ENCODE measurements at places on chromosomes 3 and 15.

GRCh38 chr3:12303993-12304392 is 15.1 kb downstream of the PPARG start:
- no peak for DNase-seq

GRCh38 chr3:127940116-127940515 is 25.1 kb downstream of the KBTBD12 start:
- no peak for DNase-seq

DNA sequence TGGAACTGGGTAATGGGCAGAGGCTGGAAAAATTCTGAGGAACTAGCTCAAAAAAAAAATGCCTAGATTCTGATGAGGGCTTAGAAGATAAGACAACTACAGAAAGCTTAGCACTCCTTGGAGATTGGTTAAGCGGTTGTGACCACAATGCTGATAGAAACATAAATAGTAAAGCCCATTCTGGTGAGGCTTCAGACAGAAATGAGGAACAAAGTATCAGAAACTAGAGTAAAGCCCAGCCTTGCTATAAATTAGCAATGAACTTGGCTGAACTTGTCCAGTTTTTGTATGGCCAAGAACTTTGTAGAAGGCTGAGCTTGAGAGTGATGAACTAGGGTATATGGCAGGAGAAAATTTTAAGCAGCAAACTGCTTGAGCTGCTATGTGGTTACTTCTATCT is 25.4 kb downstream of the GOLGB1 start:
- no peak for DNase-seq

DNA sequence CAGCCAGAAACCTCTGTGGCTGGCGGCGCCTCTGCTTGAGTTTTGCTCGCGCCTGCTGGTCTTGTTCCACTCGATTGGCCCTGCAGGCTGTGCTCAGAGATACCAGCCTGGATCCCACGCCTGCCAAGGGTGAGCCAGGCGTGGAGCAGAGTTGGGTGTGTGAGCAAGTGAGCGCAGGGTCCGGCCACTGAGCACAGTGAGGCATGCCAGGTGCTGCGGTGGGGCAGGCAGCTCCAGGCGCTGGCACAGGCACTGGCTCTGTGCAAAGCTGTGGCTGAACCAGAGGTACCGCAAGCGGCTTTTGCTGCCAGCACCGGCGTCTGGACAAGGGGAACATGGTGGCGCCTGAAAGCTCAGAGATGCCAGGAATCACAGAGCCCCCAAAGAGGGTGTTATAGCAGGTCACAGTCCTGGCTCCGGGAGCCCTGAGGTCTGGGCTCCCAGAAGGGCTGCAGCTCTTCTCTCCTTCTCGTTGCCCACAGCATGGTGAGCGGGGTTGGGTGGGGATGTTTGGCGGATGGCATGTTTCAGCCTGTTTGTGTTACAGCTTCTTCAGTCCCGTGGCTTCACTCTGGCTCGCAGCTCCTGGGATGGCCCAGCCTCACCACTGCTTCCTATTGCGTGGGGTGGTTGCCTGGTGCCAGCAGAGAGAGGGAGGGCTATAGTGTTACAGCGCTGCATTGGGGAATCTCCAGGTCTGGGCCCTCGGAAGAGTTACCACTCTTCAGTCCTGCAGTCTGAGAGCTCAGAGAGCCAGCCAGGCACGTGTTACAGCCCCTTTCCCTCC is 73.9 kb downstream of the NR1D2 start:
- DNase-seq: no peak

DNA sequence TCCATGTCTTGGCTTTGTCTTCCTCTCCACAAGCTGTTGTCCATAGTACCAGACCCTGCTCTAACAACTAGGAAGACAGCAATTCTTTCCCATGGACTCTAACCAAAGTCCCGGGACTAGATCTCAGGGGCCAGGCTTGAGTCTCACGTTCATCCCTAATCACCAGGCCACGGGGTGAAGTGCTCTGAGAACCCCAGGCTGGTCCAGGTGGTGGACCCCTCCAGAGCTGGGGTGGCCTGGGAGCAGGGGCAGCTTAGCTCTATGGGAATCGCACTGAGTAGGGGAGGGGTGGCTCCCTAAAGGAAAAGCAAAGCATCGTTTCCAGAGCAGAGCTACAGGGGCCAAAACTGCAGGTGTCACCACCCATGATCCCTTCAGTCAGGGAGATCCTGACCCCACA is 150.9 kb downstream of the TPRA1 start:
- peak; percentile 26 for DNase-seq

- no peak for DNase-seq
These were observed 302.7 kb downstream of the AGBL1 start for GRCh38 chr15:86382341-86382740.

DNA sequence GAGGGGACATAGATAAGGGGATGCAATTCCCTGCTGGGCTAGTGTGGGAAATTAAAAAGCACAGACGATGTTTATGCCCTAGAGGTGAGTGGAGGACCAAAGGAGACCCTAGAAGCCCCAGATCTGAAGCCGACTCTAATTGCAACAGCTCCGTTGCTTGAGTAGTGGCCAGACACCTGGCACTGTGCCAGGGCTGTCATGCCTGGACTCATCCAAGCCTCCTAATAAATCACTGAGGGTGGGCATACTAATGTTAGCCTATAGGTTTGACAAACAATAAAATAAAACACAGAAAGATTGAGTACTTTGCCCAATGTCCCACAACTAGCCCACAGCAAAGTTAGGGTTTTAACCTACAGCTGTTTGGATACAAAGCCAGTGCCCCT is 25.4 kb upstream of the MRPS22 start:
- DNase-seq: no peak

GRCh38 chr3:149619136-149619535 is 38.7 kb downstream of the WWTR1 start:
- DNase-seq: no peak

GRCh38 chr3:66411961-66412887 is 88.6 kb downstream of the LRIG1 start:
- no peak for DNase-seq

- DNase-seq: no peak
These were observed 41.7 kb downstream of the ARPP21 start for GRCh38 chr3:35680866-35681650.

- DNase-seq: no peak
These were observed 90.8 kb upstream of the TNFAIP8L3 start for GRCh38 chr15:51185213-51186159.

Data from activated CD8-positive, alpha-beta memory T cell treated with anti-CD3 and anti-CD28 coated beads for 24 hours (primary cell).